ENCODE measurements at places on chromosomes 5 and 9.

GRCh38 chr9:96137671-96138429 is 164.1 kb downstream of the HSD17B3 start:
- no peak for DNase-seq

DNA sequence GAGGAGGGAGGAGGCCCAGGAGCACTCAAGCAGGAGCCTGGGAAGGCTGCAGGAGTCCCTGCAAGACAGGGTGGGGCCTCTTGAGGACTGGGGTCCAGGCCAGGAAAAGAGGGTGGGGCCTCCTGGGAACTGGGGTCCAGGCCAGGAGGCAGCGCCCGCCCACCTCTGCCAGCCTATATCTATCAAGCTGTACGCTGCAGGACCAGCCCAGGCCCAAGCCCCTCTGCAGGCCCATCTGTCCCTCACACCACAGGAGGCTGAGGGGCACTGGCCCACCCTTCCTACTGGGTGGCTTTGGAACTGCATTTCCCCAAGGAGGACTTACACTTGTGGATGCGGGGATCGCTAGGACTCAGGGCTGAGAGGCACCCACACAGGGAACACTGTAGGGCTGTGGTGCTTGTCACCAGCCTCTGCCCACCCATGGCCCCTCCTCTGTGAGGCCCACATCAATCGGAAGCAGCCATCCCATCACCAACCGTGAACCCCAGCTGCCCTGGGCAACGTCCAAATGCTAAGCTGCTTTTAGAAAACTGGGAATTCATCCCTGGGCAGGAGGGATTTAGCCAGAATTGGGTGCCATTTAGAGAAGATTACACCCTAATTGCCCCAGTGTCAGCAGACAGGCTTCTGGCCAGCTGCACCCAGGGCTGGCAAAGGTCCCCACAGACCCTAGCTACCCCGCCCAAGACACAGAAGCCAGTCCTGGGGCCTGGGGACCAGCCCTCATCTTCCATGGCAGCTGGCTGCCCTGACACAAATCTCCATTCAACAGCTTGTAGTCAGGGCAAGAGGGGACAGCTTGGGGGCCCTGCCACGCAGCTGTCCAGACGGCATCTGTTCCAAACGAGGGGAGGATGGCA is 15.3 kb downstream of the BICD2 start:
- DNase-seq = no peak

DNA sequence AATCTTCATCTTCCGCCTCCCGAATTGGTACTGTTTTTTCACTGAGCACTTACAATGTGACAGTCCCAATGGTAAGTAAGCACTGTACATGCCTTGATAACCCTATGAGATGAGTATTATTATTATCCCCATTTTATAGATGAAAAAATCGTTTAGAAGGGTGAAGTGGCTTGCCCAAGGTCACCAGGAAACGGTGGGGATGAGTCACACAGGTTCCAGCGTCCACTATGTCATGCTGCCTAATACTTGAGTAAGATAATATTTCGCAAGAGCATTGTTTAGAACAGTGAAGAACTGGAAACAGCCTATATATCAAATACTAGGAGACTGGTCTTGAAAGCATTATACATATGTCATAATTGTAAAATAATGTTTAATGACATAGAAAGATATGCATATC is 12.9 kb downstream of the HAND1 start:
- DNase-seq = no peak

GRCh38 chr9:123642291-123643278 is 286.6 kb downstream of the CRB2 start:
- DNase-seq = no peak

All from SK-MEL-5 (cell line).